ENCODE measurements at places on chromosomes 13 and 19.
A peak's percentile ranks its signal among the peaks of the same experiment; 100 is the strongest.

GRCh38 chr13:97120346-97120745 lies 101.8 kb upstream of the MBNL2 start:
- DNase-seq: no peak

- DNase-seq: peak; percentile 24
These were observed 849 bp downstream of the GAS6 start for GRCh38 chr13:113862931-113863523.

DNA sequence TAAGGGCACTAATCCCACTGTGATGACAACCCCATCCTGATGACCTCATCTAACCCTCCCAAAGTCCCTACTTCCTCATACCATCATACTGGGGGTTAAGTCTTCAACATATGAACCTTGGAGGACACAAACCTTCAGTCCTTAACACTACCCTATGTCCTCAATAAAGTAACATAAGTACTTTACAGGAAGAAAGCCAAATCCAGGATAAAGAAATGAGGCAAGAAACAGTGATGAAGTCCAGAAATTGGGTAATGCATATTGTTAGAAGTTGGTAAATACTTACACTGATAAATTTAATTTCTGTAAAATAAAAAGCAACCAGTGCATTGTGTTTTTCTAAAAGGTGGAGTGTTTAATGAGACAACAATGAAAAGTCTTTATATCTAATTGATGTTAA lies 284.8 kb upstream of the SOX21 start:
- no peak for DNase-seq

DNA sequence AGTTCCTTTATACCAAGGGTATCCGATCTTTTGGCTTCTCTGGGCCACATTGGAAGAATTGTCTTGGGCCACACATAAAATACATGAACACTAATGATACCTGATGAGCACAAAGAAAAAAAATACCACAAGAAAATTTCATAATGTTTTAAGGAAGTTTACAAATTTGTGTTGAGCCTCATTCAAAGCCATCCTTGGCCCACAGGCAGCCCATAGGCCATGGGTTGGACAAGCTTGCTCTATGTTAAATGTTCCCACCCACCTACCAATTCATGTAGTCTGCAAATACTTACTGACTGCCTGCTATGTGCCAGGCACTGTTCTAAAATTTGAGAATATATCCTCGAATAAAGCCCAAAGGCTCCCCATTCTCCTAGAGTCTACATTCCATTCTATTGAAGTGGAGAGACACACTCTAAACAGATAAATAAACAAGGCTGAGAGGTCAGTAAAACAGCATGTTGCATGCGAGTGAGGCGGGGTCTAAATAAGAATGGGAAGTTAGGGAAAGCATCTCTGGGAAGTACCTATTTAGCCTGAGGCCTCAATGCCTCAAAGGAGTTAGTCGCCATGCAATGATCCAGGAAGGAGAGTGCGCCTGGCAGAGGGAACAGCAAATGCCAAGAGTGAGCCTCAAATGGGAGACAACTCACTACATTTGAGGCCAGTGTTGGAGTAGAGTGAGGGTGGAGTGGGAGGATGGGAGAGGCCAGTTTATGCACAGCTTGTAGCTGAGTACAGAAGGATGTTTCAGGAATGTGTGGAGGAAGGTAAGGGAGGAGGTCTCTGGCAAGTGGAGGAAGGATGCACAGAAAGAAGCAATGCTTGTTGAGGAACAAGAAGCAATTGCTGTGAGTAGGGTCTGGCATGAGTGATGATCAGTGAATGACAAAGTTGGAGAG lies 52.5 kb upstream of the CLDN10 start:
- no peak for DNase-seq

GRCh38 chr13:22220151-22221135 lies 549.6 kb downstream of the FGF9 start:
- DNase-seq: no peak

DNA sequence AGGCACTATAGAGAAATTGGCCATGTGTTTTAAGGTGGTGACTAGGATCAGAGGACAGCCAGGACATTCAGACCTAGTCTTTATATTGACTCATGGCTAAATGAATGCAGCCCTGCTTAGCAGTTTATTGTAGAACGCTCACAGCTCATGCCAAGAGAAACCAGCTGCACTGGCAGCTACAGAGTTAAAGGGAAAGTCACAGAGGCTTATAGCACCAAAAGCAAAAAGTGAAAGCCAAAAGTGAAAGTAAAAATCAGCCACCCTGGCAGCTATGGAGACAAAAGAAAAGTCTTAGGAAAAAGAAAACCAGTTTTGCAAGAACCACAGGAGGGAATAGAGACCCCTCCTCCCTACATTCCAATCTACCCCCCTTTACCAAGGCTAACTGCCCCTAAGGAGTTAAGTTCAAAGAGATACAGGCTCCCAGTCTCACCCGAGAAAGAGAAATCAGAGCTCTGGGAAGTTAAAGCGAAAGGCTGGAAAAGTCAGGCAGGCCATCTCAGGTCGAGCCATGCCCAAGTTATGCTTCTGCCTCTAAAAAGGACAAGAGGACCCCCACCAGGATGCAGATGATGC lies 99.0 kb downstream of the ZNF429 start:
- DNase-seq: no peak

GRCh38 chr13:41588899-41589298 lies 131.5 kb downstream of the RGCC start:
- peak; percentile 57 for DNase-seq

DNA sequence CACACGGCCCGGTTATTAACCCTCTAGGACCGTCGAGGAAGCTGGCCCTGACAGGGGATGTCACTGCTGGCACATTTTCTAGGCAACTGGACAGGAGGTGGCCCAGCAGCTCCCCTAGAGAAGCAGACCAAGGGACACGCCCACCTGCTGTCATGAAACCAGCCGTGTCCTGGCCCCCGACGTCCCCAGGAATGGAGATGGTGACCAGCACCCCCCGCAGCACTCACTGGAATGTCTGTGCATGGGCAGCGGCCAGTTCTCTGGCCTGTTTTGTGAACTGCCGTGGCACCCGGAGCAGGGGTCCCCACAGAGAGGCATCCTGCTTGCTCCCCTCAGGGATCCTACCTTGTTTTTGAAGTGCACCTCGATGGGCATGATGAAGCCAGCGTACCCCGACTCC lies 17.9 kb downstream of the MLLT1 start:
- no peak for DNase-seq

DNA sequence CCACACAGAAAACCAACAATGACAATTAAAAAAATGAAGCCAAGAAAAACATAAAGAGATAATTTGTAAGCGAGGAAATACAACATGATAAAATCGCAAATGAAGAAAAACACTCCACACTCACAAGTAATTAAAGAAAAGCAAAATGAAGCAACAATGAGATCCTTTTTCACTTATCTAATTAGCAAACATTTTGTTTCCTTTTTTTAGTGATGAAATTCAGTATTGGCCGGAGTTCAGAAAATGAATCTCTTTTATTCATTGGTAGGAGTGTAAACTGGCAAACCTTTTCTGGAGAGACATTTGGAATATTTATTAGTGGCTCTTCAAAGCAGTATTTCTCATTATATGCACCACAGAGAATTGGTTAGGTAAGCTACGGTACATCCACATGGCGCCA lies 70.6 kb upstream of the POMP start:
- DNase-seq: no peak

DNA sequence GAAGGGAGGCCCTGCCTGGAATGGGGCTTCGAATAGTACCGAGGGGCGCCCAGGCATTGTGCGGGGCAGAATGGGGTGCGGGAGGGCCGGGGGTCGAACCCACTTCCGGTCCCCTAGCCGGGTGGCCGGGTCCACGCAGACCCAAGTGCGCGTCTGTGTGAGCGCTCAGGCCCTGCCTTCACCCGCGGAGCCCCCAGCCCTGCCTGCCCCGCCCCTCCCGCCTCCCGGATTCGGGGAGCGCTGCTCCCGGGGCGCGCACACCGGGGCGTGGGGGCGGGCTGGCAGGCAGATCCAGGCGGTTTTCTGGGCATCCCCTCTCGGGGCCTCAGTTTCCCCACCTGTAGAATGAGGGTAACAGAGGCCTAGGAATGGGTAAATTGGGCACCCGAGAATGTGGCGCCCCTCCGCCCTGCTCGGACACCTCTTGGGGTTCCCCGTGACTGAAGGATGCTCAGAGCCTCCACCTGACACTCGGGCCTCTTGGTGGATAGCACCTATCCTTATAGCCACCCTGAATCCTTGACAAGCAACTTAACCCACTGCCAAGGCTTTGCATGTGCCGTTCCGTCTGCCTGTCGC lies 682 bp downstream of the PIK3R2 start:
- DNase-seq: no peak

GRCh38 chr13:59437544-59438301 lies 726.0 kb downstream of the DIAPH3 start:
- DNase-seq: no peak

- DNase-seq: no peak
These were observed 864.3 kb upstream of the ATXN8OS start for GRCh38 chr13:69243366-69243765.

DNA sequence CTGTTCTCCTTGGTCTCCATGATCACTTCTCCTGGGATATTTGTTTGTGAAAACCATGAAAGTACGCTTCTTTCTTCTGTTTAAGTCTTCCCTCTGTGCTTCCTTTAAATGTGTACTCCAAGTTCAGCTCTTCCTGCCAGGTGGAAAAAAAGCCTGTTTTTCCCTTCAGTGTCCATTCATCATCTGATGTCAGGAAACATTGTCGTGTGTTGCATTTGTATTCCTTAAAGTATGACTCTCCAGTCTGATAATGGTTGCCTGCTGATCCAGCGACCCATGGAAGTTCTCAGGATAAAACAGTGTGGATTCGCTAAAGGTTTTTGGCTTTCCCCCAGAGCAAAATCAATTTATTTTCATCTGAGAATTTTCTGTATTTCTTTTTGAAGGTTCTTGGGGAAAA lies 22.3 kb downstream of the SACS start:
- no peak for DNase-seq

- DNase-seq: peak; percentile 51
These were observed 108.6 kb downstream of the AKAP11 start for GRCh38 chr13:42380420-42381164.

DNA sequence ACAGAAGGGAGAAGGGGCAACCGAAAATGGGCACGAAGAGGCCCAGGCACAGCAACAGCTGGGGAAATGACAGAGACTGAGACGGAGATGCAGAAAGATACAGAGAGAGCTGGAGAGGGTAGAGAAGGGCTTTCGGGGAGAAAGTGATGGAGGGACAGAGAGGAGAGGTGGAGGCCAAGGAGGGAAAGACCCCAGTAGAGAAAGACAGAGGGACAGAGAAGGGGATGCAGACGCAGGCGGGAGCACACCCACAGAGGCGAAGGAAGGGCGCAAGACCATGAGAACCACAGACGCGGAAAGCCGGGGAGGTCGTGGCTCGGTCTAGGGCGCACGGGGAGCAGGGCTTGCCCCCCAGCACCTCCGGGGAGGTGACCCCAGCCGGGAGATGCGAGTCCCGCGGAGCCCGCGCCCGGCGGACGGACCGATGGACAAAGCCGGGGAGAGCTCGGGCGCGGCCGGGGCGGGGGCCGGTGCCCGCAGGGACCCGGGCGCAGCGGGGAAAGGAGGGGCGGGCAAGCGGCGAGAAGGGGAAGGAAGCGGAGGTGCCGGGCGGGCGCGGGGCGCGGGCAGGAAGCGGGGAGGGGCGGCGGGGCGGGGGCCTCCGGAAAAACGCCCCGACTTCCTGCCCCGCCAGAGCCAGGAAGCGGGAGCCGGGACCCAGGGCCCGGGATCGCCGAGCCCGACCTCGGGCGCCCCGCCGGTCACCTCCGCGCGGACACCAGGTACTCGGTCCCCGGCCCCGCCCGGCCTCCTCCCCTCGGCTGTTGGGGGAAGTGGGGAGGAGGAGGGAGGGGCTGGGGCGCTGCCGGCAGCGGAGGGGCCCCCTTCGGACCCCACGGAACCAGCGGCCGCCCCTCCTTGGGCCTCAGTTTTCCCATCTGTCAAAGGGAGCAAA lies at the start of gene ARHGEF1:
TSS of gene ARHGEF1 (plus strand) at position 617 of the 895 bp plus-strand sequence. CDS start 4,899 bp downstream, outside the sequence.
- DNase-seq: peak; percentile 47

- no peak for DNase-seq
These were observed 40.6 kb downstream of the TNFSF11 start for GRCh38 chr13:42614436-42615035.

GRCh38 chr13:37303606-37304005 lies 198.1 kb upstream of the CSNK1A1L start:
- DNase-seq: no peak

DNA sequence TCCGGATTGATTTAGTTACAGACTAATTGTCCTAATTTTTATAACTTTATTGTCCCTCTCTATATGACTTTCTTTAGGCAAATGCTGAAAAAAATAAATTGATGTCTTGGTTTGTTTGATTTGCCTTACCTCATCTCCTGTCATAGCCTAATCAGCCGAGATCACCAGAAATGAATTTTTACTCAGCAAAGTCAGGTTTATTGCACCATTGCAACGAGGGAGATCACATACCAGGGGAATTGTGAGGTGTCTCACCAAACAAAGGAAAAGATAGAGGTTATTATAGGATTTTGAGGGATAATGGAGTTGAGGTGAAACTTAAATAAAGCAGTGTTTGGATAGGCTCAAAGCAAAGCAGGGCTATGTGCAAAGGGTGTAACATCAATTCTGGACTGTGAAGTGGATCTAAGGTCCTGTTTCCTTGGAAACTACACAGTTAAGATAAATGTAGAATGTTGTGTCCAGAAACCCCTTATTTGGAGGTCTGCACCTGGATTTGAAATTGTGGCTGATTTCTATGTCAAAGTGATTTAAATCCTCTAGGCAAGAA lies 372.6 kb downstream of the OXGR1 start:
- DNase-seq: no peak

DNA sequence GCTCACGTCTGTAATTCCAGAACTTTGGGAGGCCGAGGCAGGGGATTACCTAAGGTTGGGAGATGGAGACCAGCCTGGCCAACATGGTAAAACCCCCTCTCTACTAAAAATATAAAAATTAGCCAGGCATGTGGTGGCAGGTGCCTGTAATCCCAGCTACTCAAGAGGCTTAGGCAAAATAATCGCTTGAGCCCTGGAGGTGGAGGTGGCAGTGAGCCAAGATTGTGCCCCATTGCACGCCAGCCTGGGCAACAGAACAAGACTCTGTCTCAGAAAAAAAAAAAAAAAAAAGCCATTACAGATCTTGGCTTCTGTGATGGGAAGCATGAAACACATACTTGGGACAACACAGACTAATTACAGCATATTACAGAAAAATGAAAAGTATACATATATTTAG lies 1404.5 kb upstream of the SPRY2 start:
- DNase-seq: no peak

GRCh38 chr19:3186160-3186688 lies 494 bp downstream of the NCLN start:
- DNase-seq: no peak

- DNase-seq: no peak
These were observed 2.1 kb downstream of the FGF9 start for GRCh38 chr13:21672796-21673538.
